Smooth muscle cell of the brain vasculature (primary cell): ENCODE measurements at places on chromosomes 1 and 21.

DNA sequence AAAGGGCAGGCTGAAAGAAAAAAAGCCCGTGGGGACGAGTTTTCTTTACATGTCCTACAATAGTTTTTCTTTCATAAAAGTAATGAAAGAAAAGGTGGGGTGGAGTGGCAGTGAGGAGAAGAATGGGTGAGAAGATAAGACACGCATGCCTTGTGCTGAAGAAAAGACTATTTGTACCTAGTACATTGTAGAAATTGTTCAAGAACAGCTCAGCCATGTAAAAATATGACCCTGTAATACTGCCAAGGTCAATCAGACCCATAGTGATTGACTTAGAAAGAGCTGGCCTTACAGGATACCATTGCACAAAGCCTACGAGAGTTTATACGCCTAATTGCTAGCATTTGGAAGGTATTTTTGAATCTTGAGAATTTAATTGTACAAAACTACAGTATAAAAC, 126.0 kb upstream of the NRIP1 start:
- no peak for DNase-seq

- DNase-seq: no peak
Measured at GRCh38 chr1:203367057-203367456, 16.1 kb upstream of the FMOD start.

- no peak for DNase-seq
Measured at GRCh38 chr21:17818186-17819113, 706 bp downstream of the C21orf91 start.

DNA sequence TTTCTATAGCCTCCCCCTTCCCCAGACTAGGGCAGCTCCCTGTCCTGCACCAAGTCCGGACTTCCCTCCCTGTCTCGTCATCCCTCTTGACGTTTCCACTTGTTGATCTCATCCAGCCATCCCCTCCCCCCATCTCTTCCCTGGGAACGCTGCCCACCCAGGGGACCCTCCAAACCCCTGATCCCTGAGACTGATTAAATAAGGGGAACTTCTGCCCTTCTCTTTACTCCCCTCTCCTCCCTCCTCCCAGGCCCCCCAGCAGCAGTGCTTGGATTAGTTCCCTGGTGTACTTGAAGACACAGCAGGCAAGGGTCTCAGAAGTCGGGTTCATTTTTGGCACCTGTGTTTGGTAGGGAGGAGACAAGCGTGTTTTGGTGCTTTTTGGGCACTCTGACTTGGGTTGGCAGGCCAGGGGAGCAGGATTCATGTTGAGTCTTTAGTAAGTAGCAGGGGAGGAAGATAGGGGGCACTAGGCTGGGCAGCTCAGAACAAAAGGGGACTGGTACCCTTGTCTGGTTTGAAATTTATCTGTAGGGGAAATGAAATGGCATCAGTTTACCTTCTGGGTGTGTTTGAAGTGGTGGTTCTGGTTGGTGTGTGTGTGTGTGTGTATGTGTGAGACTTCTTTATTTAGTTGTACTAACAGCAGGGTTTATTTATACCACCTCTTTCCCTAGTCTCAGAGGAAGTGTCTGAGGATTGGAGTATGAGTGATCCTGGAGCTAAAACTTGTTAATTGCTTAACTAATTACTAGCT, 11.1 kb downstream of the VANGL2 start:
- DNase-seq: no peak
